ENCODE measurements at places on chromosomes 7 and 10. TPM values are rescaled to one million over a fixed set of nuclear protein-coding genes. Genes with fewer than 3 reads are reported as not detected.

GRCh38 chr7:154195266-154195665, 143.1 kb downstream of the DPP6 start:
- no peak for DNase-seq

DNA sequence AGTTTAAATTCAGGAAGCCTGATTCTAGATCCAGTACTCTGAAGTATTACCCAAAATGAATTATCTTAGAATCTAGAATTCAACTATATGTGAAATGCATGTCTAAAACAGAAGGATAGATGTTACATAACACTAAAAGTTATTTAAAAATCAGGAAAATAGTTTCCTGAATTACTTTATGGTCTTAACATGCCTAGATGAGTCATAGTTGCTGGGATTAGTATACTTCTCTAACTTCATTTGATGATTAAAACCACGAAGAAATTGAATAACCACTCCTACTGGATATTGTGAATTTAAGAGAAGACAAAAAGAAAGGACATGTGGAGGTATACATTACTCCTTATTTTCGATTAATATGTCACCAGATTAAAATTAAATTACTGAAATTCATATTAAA, 65.5 kb downstream of the ATAD1 start:
- peak; percentile 50 for DNase-seq

DNA sequence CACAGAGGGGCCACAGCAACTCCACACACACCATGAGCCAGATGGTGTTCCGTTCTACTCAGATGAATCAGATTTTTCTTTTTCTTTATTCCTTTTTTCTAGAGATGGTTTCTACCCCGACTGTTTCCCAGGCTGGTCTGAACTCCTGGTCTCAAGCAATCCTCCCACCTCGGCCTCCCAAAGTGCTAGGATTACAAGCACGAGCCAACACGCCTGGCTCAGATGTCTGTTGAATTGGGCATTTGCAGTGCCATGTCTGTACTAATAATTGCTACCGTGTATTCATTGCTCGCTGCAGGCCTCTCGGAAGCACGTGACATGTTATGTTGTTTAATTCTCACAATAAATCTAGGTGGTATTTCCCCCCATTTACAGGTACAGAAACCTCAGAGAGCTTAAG, 67.2 kb downstream of the RABGEF1 start:
- DNase-seq, result no peak

- DNase-seq, result no peak
Measured at GRCh38 chr10:129846991-129847391, 117.1 kb downstream of the EBF3 start.

SPDYE11 gene
- 0.08 TPM for total RNA-seq

DNA sequence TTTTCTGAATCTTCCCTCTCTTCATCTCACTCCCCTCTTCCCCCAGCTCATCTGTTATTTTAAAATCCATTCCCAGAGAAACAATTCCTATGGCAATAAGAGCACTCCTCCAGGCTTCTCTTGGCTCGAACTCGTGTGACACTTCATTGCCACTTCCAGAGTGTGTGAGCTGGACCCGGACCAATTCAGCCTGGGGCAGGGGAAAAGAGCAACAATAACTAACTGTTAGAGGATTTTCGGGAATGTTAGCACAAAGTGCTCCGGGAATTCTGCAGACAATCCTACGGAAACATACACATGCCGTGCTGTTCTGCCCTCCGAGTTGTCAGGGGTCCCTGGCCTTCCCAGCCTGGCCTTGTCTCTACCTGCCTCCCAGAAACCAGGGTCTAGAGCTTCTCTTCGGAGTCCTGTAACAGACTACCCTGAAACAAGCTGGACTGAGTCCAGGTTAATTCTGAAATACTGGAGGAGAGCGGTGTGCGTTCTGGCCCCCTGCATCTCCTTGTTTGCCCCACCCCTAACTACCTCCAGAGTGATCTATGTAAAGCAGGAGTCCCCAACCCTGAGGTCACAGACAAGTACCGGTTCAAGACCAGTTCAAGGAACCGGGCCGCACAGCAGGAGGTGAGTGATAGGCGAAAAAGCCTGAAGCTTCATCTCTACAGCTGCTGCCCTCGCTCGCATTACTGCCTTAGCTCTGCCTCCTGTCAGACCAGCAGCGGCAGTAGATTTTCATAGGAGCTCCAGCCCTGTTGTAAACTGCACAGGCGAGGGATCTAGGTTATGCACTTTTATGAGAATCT, 11.3 kb downstream of the COL26A1 start:
- no peak for DNase-seq

PIP gene
- total RNA-seq, result not detected

GRCh38 chr10:14244147-14244546, 86.6 kb downstream of the FRMD4A start:
- peak; percentile 47 for DNase-seq

ASAH2B gene
- total RNA-seq, result 5.4 TPM

DNA sequence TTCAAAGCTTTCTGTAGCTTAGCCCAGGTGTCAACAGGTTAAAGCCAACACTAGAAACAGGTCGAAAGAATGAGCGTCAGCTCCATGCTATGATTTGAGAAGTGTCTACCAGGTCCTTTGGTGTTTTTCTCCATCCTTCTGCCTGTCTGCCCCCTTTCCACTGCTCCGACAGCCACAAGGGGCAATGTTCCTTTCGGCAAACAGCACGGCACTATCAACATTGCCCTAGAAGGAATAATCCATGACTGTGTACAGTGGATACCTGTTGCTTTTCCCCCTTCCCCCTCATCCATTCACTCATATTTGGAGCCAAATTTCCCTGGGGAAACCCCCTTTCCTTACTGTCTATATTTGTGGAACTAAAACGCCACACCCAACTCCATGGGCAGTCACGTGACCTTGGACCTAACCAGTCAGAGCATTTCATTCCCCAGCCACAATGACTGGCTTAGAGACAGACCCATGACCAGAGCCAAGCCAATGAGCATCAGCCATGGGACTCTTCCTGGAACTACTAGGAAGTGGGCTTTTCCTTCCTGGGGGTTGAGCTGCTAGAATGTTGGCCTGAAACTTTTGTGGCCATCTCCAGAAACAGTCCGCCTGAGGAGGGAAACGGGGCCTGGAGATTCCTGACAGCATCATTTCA, 51.5 kb downstream of the AFAP1L2 start:
- no peak for DNase-seq

DNA sequence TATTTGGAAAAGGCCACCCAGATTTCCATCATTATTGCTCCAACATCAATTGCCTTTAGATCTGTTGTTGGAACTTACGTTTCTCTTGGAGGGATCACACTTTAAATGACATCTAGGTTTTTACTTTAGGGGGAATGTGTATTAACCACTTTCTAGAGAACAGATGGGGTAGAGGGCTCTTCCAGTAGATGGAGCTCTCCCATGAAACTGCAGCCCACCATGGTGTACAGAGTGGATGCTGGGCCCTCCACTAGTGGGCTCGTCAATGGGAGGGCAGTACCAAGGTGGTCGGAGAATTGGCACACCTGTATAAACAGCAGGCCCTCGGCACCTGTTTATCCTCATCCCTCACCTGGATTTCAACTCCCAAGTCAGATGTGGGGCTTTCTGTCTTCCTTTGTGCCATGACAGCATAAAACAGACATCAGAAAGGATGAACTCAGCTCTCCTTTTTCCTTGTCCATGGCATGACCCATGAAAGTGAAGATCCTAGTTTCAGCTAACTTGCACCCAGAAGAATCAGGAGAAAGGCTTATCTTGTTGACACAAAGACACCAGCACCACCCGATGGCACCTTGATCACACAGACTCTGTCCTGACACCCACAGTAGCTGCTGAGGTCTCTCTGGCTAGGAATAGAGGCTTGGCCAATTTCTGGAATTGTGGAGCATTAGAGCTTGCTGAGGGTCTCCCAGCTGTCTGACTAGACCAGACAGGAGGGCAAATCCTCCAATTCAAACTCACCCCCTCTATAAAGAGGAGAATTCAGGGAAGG, 150.5 kb downstream of the CYP26A1 start:
- DNase-seq, result no peak

DNA sequence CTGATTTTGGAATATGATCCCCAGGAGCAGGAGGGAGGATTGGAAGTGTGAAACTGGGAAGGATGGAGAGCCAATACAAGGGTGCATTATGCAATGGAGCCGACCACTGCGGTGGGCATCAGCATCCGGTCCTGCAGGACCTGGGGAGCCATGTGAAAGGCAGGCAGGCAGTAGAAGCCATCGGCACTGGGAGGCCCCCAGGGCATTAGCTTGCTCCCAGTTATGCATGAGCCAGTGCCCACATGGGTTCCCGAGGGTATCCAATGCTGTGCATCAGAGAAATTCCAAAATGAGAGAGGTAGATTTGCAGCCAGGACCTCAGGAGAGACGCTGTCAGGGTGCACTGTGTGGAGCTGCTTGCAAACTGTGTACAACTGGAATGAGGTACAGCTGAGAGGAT, 8.7 kb upstream of the KCP start:
- no peak for DNase-seq

DNA sequence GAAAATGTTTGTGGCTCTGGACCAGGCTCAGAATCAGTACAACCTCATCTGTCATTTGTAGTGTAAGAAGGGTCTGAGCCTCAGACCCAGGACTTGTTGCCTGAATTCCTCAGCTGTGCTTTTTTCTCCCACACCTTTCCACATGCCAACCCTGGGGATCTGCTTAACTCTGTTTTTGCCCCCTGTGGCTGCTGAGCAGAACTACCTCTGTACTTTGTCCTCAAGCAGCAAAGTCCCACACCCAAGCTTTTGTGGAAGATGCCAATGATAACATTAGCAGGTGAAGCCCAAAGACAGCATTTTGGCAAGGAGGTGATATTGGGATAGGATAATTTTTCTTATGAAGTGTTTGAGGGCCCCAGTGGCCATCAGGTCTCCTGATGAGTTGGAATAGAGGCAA, 5.8 kb upstream of the CYP2C18 start:
- peak; percentile 2 for DNase-seq

PDZD7 gene
- 0.16 TPM for total RNA-seq

C1QL3 gene
- not detected for total RNA-seq

DNA sequence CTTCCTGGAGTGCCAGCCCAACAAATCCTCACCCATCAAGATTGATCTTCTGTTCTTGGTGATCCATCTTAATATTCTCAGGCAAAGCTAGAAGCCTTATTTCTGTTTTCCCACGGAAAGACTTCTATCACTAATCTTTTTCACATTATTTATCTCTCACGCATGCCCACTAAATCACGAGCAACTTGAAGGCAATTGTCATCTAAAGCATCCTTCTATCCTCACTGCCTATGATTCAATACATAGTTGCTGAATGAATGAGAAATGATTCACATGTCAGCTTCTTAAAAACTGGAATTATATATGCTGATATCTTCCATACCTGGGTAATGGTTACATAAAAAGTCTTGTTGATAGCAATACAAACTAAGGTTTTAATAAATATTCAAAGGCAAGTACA, 12.6 kb upstream of the COL1A2 start:
- no peak for DNase-seq

DNA sequence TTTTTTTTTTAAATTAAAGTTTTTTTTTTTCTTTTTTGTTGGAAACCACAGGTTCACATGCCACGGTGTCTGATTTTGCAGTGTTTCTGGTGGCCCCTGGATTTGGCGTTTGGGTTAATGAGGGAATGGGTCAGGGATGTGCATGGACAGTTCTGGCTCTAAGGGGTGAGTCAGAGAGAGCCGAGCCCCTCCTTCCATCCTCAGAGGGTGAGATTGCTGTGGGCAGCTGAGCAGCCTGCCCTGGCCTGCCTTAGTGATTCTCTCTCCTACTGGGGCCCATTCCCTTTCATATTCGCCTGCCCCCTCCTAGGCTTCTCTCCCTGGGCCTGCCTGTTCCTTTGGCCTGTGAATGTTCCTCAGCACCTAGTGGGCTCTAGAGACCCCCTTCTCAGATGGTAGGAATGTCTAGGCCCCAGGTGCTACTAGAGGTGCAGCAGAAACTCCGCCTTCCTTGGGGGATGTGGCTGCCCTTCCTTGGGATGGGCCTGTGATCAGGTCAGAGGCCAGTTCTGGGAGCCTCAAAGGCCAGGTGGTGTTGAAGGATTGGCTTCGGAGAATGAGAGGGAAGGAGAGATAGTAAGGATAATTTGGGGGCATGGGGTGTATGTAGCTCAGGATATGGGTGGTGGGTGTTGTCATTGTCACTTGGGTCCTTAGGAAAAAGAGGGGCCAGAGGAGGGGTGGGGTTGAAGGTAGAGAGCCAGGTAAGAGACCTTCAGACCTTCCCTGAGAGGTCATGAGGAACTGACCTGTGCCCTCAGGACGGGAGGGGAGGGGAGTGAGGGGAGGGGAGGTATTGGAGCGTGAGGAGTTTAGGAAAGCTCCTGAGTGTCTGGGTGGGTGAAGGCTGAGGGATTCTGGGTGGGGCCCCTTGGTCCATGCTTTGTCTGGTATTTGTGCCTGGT, 19.8 kb downstream of the TSPAN14 start:
- DNase-seq, result peak; percentile 59

DNA sequence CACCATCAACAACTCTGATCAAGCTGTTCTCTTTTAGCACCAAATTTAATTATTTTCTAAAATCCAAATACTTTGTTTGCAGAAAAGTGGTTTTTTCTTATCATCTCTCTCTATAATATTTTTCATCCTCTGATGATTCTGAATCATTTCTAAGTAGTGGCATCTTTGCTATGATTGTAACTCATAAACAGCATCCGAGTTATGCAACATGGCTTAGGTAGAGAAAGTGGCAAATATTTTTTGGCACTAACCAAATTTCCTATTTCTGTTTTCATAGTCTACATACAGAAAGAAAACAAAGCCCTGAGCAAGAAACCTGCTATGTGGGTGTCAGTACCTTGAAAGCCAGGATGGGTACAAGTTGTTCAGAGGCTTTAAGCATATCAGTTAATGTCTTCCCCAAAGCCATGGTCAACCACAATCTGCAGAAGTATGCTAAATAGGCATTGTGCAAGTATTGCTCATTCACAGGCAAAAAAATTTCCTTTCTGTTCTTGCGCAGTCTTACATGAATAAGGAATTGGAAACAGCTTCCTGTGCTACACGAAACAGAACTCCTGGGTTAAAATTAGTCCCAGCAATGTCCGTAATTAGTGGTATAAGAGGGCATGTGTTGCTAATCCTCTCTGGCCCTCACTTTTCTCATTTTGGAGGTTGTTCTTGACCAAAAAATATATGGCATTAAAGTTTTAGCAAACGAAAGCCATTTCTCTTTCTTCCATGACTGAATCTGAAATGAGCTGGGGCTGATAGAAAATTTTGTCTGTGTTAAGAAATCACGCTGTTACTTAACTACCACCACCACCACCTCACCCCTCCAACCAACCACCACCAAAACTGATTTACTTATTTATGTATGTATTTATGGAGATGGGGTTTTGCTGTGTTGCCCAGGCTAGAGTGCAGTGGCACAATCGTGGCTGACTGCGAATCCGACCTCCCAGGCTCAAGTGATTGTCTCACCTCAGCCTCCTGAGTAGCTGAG, 325.6 kb upstream of the MAGI2 start:
- peak; percentile 59 for DNase-seq

DNA sequence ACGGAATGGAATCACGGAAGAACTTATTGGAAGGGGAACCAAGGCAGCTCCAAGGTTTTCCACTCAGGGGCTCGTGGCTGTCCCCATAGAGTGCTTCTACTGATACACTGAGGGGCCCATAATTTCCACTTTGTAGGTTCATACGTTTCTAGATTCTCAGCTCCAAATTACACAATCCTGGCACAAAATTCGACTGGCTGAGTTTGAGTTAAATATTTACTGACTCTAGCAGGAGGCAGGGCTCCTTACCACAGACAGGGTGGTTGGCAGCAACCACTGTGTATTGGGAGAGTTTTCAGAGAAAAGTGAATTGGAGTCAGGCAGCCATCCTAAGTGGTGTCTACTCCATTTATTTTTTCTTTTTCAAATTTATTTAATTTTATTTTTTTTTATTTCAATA, 55.4 kb upstream of the SEC61G start:
- DNase-seq, result peak; percentile 9

GRCh38 chr10:100878291-100878910, 34.4 kb upstream of the SLF2 start:
- peak; percentile 87 for DNase-seq
